ENCODE measurements at places on chromosomes 3 and 15.

DNA sequence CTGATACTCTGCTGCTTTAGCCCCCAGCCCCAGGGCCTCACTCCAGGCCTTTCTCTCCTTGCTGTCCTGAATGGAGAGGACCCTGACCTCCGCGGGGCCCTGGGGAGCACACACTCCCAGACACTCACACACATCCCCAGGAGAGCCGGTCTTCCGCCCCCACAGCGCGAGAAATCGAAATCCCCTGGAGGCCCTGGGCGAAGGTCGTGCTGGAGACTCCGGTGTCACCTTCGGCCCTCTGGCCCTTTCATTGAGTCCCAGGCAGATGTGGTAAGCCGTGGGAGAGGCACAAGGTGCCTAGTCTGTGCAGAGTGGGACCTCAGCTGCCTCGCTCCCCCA, 848 bp upstream of the GOLGA8B start:
- DNase-seq = no peak

- DNase-seq = no peak
Observed at GRCh38 chr3:113222451-113223086, 11.2 kb downstream of the BOC start.

- DNase-seq = no peak
Observed at GRCh38 chr15:45606841-45607240, 19.7 kb downstream of the BLOC1S6 start.

GRCh38 chr15:65885668-65886218, 16.5 kb downstream of the RAB11A start:
- DNase-seq = no peak

DNA sequence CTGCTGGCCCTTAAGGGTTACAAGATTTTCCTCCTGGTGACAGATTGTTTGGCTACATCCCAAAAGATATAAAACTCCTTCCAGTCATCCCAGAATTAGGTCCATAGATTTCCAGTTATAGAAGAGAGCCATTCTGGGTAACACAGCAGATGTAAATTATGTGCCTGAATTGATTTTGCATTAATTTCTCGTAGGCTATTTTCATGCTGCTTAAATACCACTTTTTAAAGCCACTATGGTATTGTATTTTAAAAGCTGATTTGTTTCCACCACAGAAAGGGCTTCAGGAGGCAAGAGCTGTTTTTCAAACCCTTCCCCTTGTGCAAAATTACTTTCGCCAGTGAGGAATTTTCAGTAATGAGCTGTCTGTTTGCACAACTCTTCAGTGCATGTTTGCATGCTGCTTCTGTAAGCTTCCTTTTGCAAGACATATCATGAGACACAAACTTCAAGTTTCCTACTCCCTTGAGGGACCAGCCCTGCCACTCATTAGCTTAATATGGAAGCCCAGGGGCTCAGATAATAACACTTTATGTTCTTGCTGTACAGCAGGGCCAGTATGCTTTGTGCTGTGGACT, 105.4 kb upstream of the TNIK start:
- no peak for DNase-seq
